Head of caudate nucleus (tissue), 42 donors: ENCODE measurements at places on chromosomes 4 and X.

DNA sequence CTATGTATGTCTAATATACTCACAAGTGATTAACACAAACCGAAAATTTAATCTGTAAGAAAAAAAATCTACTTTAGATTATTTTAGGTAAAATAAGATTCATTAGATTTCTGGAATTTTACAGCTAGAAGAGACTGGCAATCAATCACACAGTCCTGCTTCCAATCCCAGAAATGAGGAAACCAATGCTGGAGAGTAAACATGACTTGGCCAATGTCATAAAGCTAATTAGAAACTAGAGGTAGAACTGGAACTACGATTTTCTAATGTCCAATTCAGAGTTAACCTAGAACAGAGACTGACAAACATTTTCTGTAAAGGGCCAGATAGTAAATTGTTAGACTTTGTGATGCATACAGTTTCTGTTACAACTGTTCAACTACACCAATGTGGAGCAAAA lies 123.6 kb downstream of the CORIN start:
- no peak for DNase-seq

GRCh38 chr4:18980516-18981233 lies 959.1 kb upstream of the LCORL start:
- no peak for DNase-seq

DNA sequence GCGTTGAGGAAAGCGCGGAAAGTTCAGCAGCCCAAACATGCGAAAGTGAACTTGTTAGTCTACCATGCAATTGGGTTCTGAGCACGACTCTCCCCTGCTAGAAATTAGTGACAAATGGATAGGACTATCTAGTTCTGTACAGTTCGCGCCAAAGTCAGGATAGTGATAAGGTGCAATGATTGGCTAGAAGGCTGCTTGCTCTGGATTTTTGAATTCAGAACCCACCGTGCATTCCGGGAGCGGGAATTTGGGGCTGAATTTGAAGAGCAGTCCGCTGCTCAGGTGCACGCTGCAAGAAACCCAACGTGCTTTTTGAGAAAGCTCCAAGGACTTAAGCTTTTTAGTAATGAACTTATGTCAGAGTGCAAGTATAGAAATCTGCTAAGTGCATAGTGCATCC lies 732 bp upstream of the ESX1 start:
- no peak for DNase-seq

GRCh38 chr4:5611750-5612149 lies 96.6 kb downstream of the EVC2 start:
- DNase-seq: no peak

DNA sequence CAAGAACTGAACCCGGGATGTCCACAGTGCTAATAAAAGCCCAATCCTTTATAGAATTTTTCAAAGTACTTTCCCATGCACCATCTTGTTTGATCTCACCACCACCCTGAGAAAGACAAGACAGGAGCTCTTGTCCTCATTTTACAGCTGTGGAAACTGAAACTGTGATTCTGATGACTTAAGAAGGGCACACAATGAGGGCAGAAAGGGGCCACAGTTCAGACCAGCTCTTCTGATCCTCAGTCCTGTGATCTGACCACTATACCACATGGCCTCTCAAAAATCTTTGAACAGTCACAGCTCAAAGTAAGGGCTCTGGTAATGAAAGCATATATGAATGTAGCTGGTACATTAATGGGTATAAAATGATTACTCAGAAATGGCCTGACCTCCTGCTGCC lies 127.3 kb upstream of the CPEB2 start:
- no peak for DNase-seq

DNA sequence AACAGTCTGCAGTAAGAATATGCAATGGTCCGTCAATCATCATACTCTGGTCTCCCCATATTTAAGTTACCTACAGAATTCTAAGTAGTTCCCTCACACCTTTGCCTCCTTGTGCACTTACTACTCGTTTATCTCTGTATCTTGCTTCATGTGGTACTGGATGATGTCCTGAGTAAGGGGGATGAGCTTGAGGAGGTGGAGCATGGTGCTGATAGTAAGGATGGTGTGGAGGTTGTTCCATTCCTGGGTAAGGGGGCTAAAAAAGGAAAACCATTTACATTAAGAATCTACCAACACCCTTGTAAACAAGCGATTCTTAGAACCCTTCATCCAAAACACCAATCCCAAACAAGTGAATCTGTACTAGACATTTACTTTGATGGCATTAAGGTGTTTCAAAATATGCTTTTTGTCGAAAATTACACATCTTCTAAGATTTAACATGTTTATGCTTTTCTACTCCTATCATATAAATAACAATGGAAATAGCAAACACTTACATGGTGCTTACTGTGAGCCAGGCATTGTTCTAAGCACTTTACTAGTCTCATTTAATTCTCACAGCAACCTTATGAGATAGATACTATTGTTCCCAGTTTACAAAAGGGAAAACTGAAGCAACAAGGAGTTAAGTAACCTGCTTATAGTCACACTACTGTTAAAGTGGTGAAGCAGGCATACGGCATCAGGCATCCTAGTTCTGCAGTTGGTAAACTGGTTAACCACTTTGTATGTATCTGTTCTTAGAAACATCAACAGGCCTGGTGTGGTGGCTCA lies 33.5 kb downstream of the YTHDC1 start:
- DNase-seq: no peak
